K562 (cell line): ENCODE measurements at places on chromosomes 6 and 20. TPM values are rescaled to one million over a fixed set of nuclear protein-coding genes. Genes with fewer than 3 reads are reported as not detected.

- DNase-seq: no peak
Measured at GRCh38 chr6:121247386-121247785, 86.9 kb downstream of the TBC1D32 start.

DNA sequence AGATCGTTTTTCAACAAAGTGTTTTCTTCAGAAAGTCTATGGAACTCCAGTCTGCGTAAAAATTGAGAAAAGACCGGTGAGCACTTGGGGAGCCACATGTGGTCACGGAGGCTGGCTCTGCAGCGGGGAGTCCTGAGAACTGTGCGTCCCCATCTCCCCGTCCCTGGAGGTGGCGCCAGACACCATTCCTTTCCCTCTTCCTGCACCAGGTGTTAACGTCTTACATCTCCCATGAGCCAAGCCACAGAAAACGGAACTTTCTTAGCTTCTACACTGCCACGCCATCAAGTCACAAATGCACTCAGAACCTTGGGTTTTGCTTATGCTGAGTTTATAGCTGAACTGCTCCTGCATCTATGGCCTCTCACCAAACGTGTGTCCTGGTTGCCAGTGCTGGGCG is 62.6 kb downstream of the GINS1 start:
- peak; percentile 44 for DNase-seq

DNA sequence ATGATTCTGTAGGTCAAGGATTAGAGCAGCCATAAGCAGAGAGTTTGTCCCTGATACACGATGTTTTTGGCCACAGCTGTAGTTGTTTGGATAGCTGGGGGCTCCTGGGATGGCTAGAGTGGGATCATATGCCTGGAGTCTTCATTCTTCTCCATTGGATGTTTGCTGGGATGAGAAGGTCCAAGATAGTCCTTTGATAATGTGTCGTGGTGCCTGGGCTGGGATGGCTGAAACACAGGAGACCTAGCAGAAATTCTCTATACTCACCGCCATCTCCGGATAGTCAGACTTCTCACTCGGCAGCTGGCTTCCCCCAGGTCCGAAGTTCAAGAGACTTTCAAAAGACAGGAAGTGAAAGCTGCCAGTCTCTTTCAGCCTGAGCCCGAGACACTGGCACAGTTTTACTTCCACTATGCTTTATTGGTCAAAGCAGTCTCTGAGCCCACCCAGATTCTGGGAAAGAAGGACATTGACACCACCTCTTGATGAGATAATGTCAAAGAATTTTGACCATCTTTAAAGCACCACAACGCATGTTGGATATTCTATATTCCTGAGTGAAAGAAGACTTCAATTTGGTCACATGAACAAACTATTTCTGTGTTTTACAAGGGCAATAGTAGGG is 16.0 kb downstream of the MARCKS start:
- DNase-seq: no peak

DNA sequence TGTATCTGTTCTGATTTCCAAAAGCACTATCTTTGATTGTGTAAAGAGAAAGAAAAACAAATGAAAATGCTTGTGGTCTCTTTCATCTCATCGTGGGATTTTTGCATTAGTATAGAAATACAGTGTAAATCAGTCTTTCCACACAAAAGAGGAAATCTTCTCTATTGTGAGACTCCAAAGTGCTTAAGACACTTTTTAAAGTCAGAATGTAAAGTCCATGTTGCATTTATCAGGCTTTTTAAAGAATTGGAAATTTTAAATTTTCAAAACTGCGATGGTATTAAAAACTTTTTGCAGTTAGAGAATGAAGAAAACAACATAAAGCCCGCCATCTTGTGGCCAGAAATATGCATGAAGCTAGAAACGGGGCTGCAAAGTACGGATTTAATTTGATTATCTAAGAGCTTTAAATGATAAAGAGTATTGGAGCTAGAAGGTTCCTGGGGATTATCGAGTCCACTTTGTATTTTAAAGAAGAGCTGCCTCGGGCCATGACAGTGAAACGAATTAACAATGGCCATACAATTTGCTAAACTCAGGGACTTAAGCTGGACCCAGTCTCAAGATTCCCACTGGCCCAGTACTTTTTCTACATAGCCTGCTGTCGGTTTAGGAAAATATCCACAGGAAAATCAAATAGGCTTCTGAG is 339.6 kb downstream of the ARHGAP18 start:
- peak; percentile 18 for DNase-seq

- no peak for DNase-seq
Measured at GRCh38 chr6:21804941-21805610, 211.5 kb downstream of the SOX4 start.

DNA sequence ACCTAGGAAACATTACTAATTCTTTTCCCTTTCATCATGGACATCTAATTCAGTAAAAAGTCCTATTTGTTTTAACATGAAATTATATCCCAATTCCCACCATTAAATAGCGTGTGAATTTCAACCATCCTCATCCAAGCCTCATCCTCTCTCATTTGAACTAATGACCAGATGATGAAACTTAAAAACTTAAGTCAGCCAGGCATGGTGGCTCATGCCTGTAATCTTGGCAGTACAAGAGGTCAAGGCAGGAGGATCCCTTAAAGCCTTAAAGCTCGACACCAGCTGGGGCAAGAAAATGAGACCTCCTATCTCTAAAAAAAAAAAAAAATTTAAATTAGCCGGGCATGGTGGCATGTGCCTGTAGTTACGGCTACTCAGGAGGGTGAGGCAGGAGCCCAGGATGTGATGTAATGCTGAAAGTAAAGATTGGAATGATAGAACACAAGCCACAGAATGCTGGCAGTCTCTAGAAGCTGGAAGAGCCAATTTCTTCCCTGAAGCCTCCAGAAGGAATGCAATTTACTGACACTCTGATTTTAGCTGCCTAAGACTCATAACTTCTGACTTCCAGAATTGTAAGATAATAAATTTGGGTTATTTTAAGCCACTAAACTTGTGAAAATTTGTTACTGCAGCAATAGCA is 27.1 kb upstream of the HAO1 start:
- DNase-seq: no peak

- peak; percentile 11 for DNase-seq
Measured at GRCh38 chr6:13794184-13794583, 20.2 kb downstream of the MCUR1 start.

DNA sequence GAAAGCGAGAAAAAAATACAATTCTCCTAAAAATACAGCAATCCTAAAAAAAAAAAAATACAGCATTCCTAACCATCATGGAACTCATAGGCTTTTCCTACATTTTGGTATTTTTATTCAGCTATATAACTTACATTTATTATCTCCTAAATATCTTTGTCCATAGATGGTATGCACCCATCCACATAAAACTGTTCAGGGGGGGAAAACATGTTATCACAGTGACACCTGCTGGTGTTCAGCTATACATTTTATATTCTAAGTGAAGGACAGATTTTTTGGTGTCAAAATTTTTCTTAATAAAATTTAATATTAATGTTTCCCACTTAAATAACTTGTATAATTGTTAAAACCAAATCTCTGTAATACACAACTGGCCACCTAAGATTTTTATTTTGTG is 58.0 kb downstream of the BLOC1S5 start:
- DNase-seq: peak; percentile 31

DNA sequence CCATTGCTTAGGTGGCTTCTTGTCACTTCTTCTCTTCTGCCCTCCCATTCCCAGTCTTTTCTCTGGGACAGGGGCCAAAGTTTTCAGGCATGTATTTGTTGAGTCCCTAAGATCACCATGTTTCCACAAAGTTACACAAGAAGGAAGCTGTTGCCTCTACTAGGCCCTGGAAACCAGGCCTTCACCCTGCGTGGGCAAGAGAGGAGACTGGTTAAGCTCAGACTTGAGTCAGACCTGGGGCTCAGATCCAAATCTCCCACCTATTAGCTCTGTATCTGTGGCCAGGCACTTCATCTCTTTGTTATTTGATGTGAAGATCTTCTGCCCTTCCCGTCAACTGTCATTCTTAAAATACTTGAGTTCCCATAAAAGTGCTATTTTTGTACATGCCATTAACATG is 154.6 kb downstream of the SASH1 start:
- DNase-seq: no peak

DNA sequence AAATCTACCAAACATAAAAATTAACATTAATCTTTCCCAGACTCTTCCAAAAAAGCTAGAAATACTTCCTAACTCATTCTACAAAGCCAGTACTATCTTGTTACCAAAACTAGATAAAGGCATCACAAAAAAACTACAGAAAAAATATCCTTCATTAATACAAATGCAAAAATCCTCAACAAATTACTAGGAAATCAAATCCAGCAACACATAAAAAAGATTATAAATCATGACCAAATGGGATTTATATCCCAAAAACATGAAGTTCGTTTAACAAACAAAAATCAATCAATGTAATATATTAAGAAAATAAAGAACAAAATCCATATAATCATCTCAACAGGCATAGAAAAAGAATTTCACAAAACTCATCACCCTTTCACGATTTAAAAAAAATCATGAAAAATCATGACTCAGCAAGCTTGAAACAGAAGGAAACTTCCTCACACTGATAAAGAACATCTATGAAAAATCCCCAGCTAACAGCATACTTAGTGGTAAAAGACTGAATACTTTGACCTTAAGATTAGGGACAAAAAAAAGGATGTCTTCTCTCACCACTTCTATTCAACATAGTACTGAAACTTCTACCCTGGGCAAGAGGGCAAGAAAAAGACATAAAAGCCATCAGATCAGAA is 43.2 kb downstream of the RANBP9 start:
- DNase-seq: peak; percentile 40

GRCh38 chr20:50130995-50131394 is 18.0 kb upstream of the UBE2V1 start:
- DNase-seq: no peak

CPNE5 gene
- 0.47 and 0.49 TPM in 2 replicates for total RNA-seq

OR2H2 gene
- total RNA-seq: not detected in 2 replicates

NUDT3 gene
- total RNA-seq: 49.8 and 56.4 TPM in 2 replicates

LY6G6D gene
- not detected in 2 replicates for total RNA-seq

ACAT2 gene
- total RNA-seq: 131 and 144 TPM in 2 replicates

AGER gene
- total RNA-seq: 7.8 and 11.5 TPM in 2 replicates
